ENCODE measurements at places on chromosomes 12 and 14.
A peak's percentile ranks its signal among the peaks of the same experiment; 100 is the strongest.

DNA sequence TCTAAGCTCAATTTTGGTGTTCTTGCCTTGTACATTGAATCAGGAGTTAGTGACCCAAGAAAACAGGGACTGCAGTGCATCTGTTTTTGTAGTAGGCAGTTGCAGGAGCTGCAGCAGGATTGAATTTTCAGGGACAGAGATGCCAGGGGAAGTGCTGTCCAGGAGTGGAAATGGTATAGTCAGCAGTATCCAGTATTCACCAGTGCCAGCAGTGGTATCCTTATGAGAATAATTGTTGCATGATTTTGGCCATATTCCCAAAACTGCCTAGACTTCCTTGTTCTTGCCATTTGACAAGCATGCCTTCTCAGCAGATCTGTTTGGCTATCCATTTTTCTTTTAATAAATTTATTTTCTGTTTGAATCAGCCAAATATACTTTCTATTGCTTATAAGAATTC lies 18.6 kb upstream of the ABCD2 start:
- DNase-seq = no peak

DNA sequence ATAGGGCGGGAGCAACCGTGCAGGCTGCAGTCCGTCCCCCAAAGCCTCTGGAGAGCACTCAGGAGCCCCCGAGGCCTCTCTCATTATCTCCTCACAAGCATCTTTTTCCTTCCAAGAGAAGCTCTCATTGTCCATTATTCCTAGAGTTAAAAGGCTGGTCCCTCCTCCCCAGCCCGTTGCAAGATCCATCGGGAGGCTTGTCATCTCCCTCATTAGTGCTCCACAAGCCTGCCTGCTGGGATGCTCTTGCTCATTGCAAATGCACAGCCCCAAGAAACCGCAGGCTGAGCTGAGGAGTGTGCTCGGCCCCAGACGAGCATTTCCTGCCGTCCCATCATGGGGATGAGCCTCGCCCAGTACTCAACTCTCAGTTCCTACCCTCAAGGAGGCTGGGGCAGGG lies 23.3 kb downstream of the NUAK1 start:
- DNase-seq = no peak

- no peak for DNase-seq
Observed at GRCh38 chr14:77268989-77269600, 1.9 kb downstream of the NGB start.

- DNase-seq = peak; percentile 10
Observed at GRCh38 chr14:78848234-78848820, 678.2 kb downstream of the NRXN3 start.

DNA sequence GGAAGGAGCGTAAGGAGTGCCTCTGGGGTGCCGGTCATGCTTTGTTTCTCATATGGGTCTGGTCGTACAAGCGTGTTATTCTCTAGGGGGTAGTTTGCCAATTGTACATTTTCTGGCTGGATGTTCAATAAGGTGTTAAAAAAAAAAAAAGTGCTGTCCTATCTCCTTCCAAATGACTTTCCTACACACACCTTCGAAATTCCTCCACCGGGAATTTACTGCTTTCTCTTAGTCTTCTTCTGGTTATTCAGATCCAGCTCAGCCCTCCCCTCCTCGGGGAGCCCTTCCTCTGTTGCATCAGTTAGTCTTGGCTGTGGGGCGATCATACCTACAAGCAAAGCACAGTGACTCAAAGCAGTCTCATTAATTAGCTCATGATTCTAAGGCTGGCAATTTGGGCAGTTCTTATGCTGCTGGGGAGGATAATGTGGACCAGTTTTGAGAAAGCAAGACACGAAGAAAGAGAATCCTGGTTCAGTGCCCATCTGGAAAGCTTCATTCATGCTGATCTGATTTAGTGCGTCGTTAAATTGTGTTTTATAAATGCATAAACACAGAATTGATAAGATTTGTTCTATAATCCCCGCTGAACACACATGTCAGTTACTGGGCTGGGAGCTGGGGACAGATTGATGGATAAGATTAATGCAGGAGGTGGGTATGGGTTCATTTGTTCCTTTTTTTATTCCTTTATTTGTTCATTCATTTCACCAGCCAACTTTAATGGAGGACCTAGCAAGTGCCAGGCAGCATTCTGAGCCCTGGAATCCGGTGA lies 9.2 kb upstream of the CLMN start:
- DNase-seq = no peak

GRCh38 chr12:6763380-6763779 lies 2.8 kb upstream of the PTMS start:
- DNase-seq = no peak

DNA sequence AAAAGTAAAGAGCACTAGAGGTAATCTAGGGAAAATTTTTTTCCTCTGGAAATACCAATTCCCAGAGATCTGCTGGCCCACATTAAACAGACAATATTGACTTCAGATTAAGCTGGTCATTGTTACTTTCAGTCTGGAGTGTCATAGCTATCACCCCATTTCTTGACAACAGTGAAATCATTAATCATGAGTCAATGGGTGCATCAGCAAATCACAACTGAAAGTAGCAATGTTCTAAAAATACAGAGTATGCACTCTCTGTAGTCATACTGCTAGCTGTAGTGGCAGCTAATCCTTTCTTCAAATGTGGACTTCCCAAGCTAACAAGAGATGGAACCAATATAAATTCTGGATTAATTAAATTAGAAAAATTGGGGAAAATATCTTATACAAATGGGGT lies 129.9 kb downstream of the CPNE8 start:
- no peak for DNase-seq

DNA sequence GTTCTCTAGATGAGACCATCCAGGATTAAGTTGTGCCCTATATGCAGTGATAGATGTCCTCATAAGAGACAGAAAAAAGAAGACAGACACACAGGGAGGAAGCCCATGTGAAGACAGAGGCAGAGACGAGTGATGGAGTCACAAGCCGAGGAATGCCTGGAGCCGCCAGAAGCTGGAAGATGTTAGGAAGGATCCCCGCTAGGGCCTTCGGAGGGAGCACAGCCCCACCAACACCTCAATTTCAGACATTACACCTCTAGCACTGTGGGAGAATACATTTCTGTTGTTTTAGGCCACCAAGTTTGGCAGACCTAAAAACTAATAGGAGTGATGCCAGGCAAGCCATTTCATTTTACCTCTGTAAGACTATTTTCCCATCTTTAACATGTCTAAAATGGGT lies 458.5 kb downstream of the MED13L start:
- DNase-seq = no peak

DNA sequence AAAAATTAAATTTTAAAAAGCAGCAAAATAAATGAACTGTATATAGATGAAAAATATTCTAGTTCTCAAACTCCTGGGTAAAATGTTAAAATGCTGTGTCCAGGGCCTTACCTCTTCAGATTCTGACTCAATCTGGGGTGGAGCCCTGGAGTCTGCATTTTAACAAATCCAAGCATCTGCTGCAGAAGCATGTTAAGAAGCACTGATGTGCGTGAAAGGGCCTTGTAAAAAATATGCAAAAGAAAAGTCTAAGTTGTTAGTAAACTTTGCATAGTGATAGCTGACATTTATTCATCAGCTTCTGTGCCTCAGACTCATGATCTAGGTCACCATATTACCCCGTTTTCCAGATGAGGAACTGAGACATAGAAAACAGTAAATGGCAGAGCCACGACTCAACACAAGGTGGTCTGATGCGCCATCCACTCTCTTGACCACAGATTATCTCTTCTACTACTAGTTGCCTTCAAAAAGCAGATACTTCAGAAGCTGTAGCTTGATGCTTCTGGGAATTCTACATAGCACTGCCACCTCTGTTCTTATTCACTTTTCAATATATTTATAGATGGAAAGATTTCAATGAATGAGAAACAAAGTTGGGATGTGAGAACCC lies 28.0 kb upstream of the PTCSC3 start:
- DNase-seq = no peak

- DNase-seq = no peak
Observed at GRCh38 chr14:49992901-49993339, 100.0 kb downstream of the ARF6 start.

GRCh38 chr14:104895786-104896661 lies 28.7 kb upstream of the PLD4 start:
- DNase-seq = no peak

DNA sequence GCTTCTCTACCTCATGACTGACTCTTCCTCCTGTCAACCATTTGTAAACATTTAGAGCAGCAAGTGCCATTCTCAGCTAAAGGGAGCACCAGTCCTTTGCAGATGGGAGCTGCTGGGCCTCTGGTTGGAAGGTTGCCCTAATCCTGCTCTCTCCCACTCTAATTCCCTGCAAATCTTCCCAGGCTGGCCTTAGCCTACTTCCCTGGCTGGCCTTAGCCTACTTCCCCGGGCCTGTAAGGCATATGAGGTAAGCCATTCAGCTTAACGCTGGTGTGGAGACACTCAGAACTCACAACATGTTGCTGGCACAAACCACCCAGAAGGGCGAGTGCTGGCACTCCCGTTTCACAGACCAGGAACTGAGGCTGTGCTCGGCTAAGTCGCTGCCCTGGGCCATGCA lies 69.0 kb downstream of the CPSF2 start:
- no peak for DNase-seq

- no peak for DNase-seq
Observed at GRCh38 chr12:72264548-72265175, 7.5 kb upstream of the TRHDE start.

GRCh38 chr12:57473886-57474285 lies 5.8 kb downstream of the ARHGAP9 start:
- DNase-seq = no peak

- no peak for DNase-seq
Observed at GRCh38 chr12:25308756-25309155, 58.0 kb upstream of the KRAS start.

DNA sequence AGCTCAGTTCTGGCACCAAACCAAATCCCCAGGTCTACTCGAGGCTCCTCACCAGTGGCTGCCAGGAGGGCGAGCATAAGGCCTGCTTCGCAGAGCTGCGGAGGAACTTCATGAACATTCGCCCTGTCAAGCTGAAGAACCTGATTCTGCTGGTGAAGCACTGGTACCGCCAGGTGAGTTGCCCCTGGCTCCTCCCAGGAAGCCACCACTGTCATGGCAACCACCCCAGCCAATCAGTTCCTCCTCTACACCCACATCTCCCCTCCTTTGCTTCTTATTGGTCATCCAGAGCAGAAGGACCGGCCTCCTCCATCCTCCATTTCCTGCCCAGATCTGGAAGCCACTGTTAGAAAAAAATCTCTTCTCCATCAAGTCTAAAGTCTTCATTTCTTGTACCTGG lies 17.2 kb upstream of the OAS2 start:
- no peak for DNase-seq

- DNase-seq = no peak
Observed at GRCh38 chr12:87310126-87310525, 719.1 kb downstream of the C12orf50 start.

DNA sequence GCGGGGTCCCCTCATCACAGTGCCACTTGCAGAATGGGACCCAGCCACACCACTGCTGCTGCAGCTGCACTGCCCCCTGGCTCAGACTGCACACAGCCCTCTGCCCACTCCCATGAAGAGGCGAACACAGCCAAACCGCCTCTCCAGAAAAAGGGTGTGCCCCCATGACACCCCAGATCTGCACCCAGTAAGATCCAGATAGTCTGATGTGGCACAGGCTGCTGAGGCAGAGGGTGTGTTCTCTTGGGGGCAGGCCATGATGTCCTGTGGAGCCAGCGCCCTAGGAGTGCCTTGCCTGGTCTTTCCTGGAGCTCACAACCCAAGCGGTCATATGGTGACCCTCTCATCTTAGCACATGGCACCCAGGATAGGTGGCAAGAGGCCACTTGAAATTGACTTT lies 44.4 kb downstream of the SLC8B1 start:
- no peak for DNase-seq

GRCh38 chr12:58081488-58081887 lies 140.1 kb downstream of the ATP23 start:
- no peak for DNase-seq

DNA sequence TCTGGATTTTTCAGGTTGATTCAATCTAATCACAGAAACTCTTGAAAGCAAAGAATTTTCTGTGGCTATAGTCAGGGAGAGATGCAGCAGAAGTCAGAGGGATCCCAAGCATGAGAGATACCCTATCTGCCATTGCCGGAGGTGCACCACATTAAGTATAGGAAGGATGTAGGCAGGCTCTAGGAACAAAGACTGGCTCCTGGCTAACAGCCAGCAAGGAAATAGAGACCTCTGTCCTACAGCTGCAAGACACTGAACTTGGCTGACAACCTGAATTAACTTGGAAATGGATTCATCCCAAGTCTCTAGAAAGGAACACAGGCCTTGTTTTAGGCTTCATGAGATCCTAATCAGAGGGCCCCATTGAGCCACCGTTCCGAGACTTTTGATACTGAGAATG lies 364.9 kb upstream of the FLRT2 start:
- no peak for DNase-seq

DNA sequence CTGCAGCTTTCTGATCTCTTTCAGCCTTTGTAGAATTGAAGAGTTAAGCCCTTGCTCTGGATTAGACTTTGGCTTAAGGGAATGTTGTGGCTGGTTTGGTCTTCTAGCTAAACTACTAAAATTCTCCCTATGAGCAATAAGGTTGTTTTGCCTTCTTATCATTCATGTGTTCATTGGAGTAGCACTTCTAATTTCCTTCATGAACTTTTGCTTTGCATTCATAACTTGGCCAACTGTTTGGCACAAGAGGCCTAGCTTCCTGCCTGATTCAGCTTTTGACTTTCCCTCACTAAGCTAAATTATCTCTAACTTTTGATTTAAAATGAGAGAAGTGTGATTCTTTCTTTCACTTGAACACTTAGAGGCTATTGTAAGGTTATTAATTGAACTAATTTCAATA lies 384.3 kb downstream of the RAD51B start:
- DNase-seq = no peak

GRCh38 chr14:104650057-104650980 lies 39.1 kb upstream of the INF2 start:
- DNase-seq = peak; percentile 63

Data from CD4-positive, alpha-beta T cell treated with Interleukin-12 subunit alpha and Interleukin-12 subunit beta, for 1 hour (primary cell).